ENCODE measurements at places on chromosomes 1 and 21.
A peak's percentile ranks its signal among the peaks of the same experiment; 100 is the strongest.

- no peak for DNase-seq
Measured at GRCh38 chr21:39048574-39048973, 134.7 kb downstream of the PSMG1 start.

DNA sequence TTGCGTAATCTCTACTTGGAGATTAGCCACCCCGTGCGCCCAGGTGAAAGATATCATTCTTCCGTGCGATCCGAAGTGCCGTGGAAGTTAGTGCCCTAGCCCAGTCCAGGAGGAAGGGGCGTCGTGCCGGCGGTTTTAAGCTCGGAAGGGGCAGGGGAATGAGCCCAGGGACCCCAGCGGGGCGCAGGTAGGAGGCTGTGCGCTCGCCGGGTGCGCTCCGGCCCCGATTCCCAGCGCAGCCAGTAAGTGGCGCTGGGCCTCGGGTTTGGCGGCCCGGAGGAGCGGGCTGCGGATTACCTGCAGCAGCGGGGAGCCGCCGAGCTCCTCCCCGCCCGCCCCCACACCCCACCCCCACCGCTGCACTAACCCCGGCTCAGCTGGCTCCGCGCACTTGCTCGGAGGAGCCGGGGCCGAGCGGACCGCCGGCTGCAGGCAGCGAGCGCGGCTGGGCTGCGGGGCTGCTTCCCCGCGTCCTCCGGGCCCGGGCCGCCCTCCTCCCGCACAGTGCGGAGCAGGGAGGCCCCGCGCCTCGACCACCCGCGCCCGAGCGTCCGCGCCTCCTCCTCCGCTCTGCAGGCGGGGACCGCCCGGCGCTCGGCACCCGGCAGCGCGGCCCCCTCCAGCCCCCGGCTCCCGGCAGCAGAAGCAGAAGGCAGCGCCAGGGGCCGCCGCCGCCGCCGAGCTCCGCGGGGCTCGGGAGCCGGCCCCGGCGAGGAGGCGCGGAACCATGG lies at the start of gene RYR2:
TSS of gene RYR2 (plus strand) at position 390 of the 731 bp plus-strand sequence. CDS start at position 728, 338 bp downstream.
- no peak for DNase-seq

DNA sequence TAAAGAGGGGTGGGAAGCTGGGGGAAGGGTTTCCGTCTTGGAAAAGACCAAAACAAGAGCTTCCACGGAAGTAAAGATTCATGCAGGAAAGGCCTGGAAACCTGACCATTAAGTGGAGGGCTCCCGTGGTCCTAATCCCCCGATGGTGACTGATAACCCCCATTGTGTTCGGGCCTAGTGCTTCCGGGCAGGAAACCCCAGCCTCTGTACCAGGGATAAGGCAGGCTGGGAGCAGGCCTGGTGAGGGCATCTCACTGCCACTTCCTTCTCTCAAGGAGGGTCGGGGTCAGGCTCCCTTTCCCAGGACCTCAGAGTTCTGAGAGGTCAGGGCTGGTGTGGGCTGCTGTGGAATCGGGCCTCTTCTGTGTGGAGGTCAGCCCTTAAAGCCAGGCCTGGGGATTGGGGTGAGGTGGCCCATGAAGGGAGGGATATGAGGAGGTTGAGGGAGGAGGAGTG lies 136.9 kb downstream of the CDC7 start:
- DNase-seq: no peak

DNA sequence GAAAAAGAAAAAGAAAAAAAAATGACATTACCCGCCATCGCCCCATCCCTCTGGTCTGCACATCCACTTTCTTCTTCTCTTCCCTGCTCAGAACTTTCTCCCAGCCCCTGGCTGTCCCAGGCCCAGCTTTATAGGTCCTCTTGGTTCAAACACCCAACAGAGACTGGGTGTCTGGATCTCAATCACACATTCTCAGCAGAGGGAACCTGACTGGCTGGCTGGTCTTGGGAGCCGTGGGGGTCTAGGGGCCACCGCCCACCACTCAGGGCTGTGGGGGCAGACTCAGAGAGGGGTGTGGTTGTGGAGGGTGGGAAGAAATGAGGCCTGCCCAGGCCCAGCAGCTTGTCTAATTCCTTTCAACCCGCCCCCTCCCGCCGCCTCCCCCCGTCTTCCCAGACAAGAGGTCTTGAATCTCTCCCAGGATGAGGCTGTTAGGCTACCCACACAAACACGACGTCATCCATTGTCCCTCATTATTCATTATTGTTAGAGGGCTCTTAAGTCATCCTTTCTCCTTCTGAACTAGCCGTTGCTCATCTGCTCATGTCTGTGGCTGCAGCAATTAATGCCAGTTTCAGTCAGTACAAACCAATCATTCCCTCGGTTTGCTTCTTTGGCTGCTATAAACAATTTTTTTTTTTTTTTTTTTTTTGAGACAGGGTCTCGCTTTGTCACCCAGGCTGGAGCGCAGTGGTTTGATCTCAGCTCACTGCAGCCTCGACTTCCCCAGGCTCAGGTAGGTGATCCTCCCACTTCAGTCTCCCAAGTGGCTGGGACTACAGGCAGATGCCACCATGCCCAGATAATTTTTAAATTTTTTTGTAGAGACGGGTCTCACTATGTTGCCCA lies 40.6 kb upstream of the CLIC4 start:
- no peak for DNase-seq

DNA sequence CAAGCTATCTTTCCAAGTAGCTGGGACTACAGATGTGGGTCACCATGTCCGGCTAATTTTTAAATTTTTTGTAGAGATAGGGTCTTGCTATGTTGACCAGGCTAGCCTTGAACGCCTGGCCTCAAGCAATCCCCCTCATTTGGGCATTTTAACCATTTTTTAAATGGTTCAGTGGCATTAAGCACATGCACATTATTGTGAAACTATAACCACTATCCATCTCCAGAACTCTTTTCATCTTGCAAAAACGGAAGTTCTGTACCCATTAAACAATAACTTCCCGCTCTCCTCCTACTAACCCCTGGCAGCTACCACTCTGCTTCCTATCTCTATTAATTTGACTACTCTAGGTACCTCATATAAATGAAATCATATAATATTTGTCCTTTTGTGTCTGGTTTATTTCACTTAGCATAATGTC lies 4.8 kb upstream of the IL6R start:
- DNase-seq: no peak

DNA sequence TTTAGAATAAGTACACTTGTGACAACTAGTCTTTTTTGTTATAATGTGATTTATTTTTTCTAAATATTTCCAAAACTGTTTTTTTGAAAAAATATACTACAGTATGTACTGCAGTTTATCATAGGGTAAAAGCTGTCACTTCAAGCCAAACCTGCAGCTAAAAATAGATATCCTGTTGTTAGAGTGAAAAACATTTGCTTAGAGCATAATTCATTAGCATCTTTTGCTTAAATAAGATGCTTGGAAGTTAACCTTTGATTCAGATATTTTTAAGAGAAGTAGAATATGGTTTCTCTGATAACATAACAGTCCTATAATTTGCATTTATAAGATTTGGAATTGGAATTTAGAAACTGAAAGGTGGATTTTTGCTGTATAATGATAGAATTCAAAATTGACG lies 21.5 kb downstream of the PRKACB start:
- DNase-seq: no peak

GRCh38 chr1:223859058-223859457 lies 13.3 kb upstream of the TP53BP2 start:
- DNase-seq: no peak

DNA sequence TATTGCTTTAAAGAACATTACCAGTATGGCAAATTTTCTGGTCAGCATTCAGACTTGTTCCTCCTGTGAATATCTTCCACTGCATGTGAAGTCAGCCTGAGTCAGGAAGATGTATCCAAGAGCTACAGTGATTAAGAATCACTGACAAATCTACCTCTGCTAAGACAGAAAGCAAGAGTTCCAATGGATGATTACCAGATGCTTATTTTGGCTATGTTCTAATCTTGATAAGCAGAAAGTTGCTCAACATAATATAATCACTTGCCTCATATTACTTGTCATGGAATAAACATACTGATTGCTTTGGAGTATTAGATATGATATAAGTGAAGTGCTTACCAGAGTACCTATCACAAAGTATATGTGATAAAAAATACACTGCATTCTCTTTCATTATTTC lies 738.1 kb downstream of the ADGRL2 start:
- DNase-seq: no peak

DNA sequence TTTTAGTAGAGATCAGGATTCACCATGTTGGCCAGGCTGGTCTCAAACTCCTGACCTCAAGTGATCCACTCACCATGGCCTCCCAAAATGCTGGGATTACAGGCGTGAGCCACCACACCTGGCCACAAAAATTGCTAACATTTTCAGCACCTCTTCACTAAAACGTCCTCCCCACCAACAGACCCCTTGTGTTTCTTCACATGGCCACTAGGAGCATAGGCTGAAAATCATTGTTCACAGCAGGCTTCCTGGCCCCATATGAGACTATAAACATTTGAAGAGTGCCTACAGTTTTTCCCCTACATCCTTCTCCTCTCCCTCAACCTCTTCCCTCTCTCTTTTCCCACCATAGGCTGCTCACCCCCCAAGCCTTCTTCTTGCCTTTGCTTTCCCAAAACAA lies 28.0 kb upstream of the SFPQ start:
- DNase-seq: peak; percentile 21

- no peak for DNase-seq
Measured at GRCh38 chr1:6825828-6826227, 40.6 kb downstream of the CAMTA1 start.

DNA sequence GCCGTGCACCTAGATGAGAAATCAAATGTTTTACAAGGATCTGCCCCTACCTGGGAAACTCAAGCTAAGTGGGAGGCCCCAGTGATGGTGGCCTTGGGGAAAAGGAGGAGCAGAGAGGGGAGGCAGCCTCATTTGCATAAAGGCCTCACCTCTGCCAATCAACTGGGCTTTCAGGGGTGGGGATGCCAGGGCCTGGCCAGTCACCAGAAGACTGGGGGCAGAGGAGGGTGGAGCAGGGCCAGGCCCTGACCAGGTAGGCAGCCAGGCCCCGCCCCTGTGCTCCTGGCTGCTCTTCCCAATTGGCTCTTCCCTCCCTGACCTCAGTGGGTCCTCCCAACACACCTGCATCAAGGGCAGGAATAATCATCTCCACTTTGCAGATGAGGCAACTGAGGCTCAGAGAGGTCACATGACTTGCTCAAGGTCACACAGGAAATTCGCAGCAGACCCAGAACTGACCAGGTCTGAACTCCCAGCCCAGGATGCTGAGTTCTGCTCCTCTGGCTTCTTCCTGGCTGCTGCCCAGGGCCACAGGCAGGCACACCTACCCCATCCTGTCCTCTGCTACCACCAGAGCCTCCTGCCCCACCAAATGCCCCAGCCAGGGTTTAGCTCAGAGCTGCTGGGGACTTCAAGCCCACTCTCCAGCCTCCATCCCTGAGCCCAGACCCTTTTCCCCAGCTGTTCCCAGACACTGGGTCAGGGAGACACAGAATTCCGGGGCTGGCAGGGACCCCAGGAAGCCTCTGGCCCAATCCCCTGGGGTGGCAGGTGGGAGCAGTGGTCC lies 677.9 kb downstream of the MATN1 start:
- DNase-seq: no peak

DNA sequence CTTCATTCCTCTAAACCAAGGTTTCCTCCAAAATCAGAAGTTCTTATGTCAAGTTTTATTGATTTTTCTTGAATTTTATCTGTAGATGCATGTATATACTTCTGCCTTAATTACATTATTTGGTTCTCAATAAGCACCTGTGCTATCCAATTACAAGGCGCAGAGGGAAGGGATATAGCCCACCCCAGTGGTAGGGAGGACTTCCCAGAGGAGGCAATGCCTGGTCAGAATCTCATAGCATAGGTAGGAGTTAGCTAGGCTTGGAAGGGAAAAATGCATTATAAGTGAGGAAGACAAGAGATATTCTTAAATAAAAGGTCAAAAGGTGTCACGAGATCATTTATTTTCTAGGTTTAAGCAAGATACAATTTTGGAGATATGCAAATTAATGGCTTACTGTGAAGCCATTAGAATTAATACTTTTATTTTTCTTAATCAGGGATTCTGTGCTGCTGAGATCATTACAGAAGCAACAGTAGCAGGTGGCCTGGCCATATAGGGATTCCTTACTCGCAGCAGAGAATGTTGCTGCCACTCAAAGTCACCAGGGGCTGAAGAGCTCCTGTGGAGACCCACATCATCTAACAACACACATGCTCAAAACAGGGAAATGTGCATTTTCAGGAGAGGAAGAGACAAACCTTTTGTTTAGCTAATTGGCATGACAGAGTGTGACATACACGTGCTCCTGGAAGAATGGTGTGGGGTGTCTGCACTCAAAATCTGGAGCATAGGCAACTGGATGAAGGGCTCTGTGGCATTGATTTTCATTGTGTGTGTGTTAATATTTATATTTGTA lies 178.3 kb downstream of the ATG4C start:
- DNase-seq: no peak

DNA sequence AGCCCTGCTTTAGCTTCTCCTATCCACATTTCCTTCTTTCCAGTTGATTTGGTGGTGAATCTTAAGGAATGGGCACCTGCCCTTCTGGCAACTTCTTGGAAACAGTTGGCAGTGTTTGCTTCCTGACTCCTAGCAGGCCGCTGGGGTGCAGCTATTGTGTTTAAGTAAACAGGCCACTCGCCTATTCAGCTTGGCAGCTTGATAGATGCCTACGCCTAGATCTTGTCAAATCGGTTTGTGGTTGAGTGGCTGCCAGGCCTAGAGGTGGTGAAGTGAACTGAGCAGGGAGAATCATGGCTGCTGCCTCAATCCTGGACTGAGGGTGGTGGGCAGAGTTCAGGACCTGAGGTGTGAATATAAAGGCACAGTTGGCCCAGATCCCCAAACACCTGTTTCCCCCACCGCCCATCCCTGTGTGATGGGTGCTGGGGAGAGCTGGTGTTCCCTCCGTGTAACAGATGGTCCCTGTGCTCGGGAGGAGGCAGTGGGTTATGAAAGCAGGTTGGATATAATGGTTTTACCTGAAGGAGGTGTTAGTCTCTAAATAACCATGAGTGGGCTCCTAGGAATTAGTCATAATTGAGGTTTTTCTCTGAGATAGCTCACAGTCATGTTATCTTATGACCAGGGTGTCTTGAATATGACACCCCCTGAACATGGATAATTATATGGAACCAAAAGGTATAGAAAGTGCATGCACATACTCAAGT lies 940 bp upstream of the PLA2G2C start:
- no peak for DNase-seq

DNA sequence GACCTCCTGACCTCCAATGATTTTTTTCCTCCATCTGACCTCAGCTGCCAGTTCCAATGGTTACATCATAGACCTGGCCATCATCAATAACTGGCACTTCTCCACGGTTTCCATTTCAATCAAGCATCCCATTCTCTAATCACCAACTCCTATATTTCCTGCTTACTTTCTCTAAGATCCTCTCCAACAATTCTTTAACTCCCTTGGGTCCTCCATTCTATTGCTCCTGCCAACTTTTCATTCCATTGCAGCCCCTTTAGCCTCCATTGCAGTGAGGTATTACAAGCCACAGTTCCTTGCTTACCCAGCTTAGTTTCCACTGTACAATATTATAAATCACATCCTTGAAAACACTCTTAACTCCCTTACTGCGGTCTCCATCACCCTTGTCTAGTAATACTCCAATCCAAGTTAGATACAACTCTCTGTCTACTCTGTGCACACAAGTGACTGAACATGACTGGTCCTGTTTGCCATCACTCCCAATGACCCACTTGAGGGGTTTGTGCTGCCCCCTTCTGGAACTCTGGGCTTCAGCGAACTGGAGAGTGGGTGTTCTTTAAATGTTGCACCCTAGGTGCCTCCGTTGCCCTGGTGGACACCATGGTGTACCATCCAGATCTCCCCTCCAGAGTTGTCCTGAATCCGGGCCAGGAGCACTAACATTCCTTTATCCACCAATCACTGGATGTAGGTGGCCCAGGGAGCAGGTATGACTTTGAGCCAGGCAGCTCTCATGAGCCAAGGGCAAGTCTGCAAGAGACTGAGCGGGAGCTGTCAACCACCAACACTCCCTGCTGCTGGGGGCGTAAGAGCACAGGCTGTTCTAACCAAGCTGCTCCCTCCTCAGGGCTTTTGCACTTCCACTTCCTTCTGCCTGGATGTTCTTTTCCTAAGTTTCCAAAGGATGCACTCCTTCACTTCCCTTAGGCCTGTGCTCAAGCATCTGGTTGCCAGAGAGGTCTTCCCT lies 3.7 kb upstream of the FNDC7 start:
- DNase-seq: no peak

Data from MM.1S (cell line).